ENCODE measurements at places on chromosomes 1 and 21.
A peak's percentile ranks its signal among the peaks of the same experiment; 100 is the strongest.

DNA sequence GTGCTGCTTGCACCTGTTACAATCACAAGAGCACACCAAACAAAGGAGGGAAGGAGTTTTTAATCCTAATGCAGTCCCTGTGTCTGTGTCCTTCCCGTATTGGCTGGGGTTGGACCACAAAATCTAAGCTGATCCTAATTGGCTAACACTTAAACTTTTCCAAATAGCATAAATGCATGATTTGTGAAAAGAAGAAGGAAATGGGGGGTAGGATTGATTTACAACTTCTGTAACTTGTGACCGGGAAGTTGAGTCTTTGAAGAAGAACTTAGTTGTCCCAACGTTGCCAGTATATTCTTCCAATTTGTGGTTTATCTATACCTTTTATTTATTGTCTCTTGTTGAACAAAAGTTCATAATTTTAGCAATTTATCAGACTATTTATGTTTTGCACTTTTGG lies 11.8 kb upstream of the IPP start:
- no peak for DNase-seq

GRCh38 chr1:17155257-17155920 lies 36.1 kb upstream of the PADI2 start:
- DNase-seq, result no peak

DNA sequence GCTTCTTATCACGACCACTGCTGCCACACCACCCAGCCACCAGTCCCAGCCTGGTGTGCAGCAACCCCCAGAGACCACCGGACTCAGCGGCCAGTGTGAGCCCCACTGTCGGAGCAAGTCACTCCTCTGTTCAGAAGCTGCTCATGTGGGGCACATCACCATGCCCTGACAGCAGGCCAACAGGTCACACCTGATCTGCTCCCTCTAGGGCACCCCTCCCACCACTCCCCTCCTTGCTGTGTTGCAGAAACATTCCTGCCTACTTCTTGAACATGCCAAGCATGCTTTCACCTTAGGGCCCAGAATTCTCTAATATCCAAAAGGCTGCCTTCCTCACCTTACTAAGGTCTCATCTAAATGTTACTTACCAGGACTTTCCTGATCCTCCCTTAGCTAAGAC lies 146.5 kb downstream of the SLC45A1 start:
- DNase-seq, result no peak

- DNase-seq, result no peak
Observed at GRCh38 chr1:8704866-8705506, 112.5 kb downstream of the RERE start.

DNA sequence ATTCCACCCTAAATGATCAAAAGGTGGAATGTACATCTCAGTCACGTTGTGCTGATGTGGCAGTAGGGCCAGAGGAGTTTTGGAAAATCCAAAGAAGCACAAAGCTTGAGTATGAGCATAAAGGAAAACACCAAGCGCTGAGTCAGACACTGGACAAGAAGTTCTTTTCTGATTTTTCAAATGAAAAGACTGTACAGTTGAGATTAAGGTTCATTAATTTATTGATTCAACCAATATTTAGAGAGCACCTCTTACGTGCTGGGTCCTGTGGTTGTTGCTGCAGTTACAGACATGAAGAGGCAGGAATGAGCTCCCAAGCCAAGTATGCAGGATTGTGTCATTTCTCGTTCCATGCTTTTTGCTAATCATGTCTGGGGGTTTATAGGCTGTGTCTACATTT lies 28.9 kb upstream of the APP start:
- DNase-seq, result no peak

DNA sequence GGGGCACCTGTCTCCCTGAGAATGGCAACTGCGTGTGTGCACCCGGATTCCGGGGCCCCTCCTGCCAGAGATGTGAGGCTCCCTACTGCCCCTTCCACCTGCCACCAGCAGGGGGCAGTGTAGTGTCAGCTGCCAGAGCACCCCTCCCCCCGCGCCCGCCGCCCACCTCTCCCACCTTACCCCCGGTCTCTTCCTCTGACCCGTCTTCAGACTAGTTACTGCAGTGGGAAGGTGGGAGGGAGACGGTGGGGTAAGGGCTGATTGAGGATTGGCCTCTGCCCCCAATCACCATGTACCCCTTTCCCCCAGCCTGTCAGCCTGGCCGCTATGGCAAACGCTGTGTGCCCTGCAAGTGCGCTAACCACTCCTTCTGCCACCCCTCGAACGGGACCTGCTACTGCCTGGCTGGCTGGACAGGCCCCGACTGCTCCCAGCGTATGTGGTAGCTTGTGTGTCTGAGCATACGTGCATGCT lies 10.1 kb upstream of the LRRC71 start:
- DNase-seq, result peak; percentile 48

- DNase-seq, result no peak
Observed at GRCh38 chr1:115545791-115546733, 95.7 kb upstream of the VANGL1 start.

DNA sequence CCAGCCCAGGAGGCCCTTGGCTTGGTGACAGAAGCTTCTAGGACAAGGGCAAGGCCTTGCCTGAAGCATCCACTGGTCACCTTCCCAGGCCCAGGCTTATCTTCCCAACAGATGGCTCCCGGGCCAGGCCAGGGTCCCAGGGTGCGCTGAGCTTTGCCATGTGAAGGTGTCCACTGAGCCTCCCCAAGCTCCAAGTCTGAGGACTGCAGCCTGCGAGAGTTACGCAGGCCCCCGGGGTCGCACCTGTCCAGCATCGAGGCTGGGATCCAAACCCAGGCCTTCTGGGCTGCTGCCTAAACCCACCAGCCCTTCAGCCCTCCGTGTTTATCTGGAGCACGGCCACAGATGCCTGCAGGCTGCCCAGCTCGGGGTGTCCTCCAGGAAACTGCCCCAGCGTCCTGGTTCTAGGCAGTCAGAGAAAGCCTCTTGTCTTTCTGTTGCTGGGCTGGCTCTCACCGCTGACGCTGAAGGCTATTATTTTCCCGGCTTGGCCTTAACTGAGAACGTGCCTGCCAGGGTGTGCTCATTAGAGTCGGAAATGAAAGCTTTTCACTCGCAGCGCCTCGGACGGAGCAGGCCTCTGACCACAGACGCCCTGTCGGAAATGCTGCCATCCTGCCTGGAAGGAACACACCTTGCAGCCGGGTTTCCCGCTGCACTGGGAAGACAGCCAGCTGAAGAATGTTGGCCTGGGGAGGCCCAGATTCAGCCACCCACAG lies 71.4 kb downstream of the MEGF6 start:
- no peak for DNase-seq

DNA sequence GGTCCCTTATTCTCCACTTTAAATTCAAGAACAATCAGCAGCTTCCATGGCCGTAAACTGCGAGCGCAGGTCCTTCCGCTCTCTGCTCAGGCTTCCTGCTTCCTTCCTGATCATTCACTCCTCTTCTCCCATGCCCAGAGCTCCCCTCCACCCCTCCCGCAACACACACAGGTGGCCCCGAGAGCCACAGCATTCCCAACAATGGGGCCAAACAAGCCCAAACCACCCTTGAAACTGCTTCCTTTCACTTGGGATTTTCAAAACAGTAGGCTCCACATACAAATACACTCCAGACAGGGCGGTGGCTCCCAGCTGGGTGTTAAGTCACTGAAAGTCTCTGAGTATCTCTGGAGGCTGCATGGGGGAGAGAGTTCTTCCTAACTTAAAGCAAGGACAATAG lies 11.4 kb downstream of the FAM89A start:
- no peak for DNase-seq

DNA sequence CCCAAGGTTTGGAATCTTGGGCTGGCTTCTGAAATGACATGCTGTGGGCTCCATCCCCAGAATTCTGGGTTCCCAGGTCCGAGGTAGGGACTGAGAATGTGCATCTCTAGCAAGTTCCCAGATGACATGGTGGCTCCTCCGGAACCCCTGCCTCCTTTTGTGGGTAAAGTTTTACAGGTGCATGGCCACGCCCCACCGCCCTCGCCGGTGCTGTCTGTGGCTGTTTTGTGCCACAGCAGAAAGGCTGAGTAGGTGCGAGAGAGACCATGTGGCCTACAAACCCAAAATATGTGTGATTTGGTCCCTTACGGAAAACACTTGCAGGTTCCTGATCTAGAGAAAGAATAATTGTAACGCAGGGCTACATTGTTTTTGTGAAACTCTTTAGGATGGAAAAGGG lies 30.9 kb downstream of the SKI start:
- DNase-seq, result peak; percentile 52

DNA sequence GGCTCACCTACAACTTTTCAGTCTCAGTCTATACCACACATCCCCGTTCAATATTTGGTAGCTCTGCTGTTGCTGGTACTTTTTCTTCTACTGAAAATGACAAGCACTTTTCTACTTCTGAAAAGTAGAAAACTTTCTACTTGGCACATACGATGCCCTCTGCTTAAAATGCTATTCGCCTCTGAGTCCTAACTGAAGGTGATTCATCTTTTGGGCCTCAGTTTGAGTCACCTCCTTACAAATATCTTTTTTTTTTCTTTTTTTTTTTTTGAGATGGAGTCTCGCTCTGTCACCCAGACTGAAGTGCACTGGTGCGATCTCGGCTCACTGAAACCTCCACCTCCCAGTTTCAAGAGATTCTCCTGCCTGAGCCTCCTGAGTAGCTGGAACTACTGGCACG lies 136.0 kb upstream of the CYYR1 start:
- no peak for DNase-seq

GRCh38 chr21:25512095-25513081 lies 94.9 kb downstream of the MRPL39 start:
- no peak for DNase-seq

DNA sequence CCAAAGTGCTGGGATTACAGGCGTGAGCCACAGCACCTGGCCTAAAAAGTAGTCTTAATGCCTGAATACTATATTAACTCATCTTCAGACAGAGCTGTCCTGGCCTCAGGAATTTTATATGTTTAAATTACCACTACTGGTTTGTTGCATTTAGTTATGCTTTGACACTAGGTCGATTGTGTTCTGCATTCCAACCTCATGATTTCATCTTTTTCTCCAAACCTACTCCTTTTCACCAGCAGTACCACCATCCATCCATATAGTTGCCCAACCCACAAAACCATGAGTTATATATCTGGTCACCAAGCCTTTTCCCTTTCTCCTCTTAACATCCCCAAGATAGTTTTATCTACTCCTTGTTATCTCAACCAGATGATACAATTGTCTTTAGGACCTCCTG lies 22.6 kb downstream of the FMO5 start:
- no peak for DNase-seq

GRCh38 chr1:234368320-234369032 lies 4.8 kb upstream of the COA6 start:
- DNase-seq, result peak; percentile 6

- DNase-seq, result no peak
Observed at GRCh38 chr1:44542420-44543063, 131.7 kb downstream of the TMEM53 start.

- no peak for DNase-seq
Observed at GRCh38 chr1:178528228-178528952, 15.5 kb downstream of the TEX35 start.

GRCh38 chr1:179337288-179337687 lies 28.5 kb upstream of the AXDND1 start:
- DNase-seq, result no peak

DNA sequence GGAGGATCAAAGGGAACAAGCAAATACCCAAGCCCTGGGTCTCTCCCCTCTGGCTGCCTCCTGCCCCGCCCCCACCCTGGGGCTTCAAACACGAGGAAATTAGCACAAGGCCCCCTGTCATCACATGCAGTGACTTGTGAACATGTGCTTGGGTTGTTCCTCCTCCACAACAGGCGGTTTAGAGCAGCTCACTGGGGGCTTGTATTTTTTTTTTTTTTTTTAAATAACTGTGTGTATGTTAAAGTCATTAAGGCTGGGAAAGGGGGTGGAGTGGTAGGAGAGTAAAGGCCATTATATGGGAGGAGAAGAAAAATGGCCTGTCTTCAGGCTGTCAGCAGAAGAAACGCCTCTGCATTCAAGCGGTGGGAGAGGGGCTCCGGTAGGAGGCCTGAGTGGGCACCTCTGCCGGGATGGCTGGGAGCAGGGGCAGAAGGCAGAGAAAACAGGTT lies 64.2 kb downstream of the PLXNA2 start:
- no peak for DNase-seq

DNA sequence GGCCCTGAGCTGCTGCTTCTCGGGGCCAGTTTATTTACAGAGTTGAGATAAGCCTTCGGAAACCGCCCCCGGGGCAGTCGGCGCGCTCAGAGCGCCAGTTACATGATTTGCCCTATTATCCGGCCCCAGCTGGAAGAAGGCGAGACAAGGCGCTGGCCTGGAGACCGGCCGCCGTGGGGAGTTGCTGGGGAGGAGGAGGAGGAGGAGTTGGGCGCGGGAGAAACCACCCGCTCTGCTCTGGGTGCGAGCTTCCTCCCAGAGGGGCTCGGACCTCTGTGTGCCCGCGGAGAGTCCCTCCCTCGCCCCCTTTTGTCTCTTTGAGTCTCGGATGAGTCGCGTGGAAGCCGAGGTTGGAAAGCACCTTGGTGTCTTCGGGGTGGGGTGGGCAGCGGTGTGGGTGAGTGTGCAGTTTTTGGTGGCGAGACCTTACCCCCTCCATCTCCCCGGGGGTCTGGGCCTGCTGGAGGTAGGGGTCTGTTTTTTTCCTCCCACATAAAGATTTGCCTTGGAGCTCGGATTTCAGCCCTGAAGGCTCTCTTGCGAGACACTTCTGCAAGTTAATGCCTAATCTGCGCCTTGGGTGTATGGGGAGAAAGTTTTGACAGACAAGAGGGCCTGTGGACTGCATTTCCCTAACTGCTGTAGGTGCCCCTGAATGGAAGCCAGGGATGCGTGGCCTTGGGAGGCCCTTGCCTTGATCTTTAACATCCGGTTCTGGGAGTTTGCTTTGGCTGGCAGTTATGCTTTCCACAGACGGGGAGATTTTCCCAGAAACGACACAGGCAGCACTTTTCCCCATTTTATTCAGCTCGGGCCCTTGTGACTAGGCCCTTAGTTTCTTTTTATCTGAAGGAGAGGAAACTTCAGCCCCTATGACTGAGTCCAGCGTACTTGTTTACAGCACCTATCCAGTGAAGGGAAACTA lies 80.0 kb downstream of the NDUFS5 start:
- DNase-seq, result peak; percentile 26

- DNase-seq, result no peak
Observed at GRCh38 chr1:228830185-228830953, 95.1 kb downstream of the RHOU start.

Measured in activated T-helper 9 cell treated with anti-CD3 and anti-CD28 coated beads, Interleukin-2, amount 50 U/mL, for 16 hours (primary cell).